Activated CD4-positive, alpha-beta memory T cell treated with anti-CD3 and anti-CD28 coated beads for 36 hours (primary cell): ENCODE measurements at places on chromosomes 2 and 18.
A peak's percentile ranks its signal among the peaks of the same experiment; 100 is the strongest.

- no peak for DNase-seq
Measured at GRCh38 chr2:3440477-3440876, 61.0 kb downstream of the TRAPPC12 start.

- DNase-seq, result no peak
Measured at GRCh38 chr2:24926220-24926601, 6.2 kb upstream of the ADCY3 start.

DNA sequence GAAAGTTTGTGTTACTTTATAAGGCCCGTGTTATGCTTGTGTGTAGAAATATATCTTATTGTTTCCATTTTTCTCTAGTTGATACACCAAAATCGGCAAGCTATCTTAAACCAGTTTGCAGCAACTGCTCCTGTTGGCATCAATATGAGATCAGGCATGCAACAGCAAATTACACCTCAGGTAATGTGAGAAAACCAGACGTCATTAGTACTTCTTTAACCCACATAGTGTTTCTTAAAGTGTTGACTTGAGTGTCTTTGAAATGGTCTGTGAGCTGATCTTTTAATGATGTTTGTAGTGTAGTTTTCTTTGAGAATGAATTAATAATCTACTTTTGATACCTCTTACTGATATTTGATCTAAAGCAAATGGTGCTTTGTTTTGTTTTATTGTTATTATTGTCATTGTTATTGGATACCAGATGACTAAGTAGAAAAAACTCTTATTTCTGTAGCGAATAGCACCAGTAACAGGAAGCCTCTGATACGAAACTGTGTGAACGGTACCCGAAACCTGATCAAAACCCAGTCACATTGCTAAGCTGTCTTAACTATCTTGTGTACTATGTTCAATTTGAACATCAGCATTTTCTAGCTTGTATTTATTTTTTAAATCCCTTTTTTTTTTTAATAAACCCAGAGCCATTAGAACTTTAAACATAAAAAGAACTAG is 53.7 kb downstream of the PTRHD1 start:
- DNase-seq, result no peak

- DNase-seq, result no peak
Measured at GRCh38 chr2:30770816-30771576, 36.2 kb downstream of the CAPN13 start.

DNA sequence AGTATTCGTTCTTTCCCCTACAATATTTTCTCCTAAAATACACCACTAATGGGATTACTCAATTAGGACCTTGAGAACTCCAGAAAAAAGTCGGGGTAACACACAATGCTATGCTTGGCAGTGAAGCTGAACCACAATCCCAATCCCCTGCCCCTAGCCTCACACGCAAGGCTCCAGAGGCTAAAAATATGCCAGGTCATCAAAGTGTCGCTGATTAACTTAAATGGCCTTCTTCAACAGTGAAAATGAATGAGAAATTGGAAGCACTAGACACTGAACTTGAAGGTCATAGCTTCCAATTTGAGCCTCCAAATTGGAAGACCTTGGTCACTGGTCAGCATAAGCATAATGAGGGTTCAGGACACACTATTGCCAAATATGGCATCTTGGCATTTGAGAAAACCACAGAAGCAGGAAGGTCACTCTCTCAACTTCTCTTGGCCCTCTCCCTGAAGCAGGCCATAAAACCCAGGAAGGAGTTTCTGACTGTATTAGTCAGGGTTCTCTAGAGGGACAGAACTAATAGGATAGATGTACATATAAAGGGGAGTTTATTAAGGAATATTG is 86.0 kb upstream of the SATB2 start:
- no peak for DNase-seq

GRCh38 chr2:85578243-85579180 is 1.1 kb downstream of the VAMP8 start:
- peak; percentile 44 for DNase-seq

GRCh38 chr18:28814365-28814764 is 637.4 kb upstream of the CDH2 start:
- DNase-seq, result no peak

GRCh38 chr2:24237313-24237712 is 62.5 kb downstream of the FAM228A start:
- DNase-seq, result no peak

DNA sequence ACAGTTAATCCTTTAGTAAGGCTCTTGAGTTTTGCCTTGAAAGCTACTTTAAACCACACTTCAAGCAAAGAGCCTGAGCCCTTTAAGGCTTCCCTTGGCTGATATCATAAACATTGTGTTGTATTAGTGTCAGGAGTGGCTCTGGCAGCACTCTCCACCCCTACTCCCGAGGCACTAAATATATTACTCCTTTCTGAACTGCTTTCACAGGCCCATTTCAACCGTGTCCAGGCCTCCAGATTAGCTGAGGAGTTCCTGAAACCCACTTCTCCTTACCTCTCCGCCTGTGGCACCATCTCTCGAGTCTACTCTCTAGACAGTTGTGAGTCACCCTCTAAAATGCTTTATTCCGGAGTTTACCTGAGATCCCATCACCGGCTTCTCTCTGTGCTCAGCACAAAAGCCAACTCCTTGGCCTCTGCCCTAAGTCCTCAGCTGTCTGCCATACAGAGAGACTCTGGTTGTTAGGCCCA is 14.4 kb upstream of the STON1 start:
- DNase-seq, result no peak

GRCh38 chr18:75362435-75362834 is 65.1 kb downstream of the SMIM21 start:
- DNase-seq, result no peak

DNA sequence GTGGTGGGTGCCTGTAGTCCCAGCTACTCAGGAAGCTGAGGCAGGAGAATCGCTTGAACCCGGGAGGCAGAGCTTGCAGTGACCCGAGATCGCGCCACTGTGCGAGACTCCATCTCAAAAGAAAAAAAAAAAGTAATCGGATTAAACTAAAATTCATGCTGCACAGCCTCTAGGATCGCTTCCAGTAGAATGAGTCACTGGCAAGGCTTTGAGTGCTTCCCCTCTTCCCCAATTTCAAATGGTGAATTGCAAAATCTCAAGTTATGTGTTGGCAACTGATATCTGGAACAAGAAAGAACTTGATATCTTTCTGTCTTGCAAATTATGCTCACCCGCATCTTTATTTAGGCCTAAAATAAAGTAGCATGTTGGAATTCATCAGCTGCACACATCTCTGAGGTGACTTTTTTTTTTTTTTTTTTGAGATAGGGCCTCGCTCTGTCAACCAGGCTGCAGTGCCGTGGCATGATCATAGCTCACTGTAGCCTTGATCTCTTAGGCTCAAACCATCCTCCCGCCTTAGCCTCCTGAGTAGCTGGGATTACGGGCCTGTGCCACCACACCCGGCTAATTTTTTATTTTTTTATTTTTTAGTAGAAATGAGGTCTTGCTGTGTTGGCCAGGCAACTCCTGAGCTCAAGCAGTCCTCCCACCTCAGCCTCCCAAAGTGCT is 12.7 kb downstream of the TTC39C start:
- DNase-seq, result no peak

DNA sequence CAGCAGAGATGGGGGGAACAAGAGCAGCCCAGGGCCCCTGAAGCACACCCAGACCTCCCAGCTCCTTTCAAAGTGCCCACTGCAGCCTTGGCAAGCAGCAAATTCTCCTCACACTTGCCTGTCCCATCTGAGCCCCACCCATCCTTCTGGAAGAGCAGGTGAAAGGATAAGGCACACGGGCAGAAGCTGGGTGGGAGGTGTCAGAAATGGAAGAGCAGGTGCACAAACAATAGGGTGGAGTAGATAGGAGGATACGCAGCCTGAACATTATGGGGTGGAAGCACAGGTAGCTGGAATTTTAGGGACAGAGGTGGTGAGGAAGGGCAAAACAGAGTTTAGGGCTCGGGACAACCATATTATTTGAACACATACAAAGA is 69.2 kb downstream of the TNS1 start:
- no peak for DNase-seq

DNA sequence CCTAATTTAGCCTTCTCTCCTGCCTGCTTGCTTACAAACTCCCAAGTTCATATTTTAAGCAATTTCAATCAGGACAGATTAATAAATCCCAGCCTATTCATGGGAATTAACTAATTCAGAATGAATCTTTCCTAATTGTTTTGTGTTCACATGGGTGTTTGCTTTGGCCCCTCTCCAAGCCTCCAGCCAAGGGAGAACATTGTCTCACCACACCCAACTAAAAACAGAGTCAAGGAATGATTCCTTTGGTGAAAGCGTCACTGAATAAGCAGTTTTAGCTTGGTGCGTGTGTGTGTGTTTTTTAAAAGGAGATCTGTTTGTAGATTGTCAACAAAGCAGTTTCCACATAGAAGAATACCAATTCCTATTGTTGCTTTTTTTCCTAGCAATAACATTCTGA is 43.0 kb upstream of the DSG1 start:
- no peak for DNase-seq

DNA sequence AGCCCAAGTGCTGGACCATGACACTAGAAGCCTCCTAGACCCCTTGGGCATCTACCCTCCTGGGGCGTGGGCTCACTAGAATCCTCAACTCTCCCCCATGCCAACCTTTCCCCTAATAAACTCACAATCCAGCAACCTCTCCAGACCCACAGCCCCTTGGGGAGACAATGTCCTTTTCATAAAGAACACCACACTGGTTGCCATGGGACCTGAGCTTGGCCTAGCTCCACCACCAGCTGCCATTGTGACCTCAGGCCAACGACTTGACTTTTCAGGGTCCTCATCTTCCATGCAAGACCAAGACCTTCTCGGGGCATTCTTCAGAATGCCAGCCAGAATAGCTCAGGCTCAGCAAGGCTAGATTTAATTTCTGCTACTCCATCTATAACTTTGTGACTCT is 128.1 kb upstream of the NPAS2 start:
- DNase-seq, result no peak

- DNase-seq, result no peak
Measured at GRCh38 chr18:67710639-67711038, 194.1 kb upstream of the DSEL start.

DNA sequence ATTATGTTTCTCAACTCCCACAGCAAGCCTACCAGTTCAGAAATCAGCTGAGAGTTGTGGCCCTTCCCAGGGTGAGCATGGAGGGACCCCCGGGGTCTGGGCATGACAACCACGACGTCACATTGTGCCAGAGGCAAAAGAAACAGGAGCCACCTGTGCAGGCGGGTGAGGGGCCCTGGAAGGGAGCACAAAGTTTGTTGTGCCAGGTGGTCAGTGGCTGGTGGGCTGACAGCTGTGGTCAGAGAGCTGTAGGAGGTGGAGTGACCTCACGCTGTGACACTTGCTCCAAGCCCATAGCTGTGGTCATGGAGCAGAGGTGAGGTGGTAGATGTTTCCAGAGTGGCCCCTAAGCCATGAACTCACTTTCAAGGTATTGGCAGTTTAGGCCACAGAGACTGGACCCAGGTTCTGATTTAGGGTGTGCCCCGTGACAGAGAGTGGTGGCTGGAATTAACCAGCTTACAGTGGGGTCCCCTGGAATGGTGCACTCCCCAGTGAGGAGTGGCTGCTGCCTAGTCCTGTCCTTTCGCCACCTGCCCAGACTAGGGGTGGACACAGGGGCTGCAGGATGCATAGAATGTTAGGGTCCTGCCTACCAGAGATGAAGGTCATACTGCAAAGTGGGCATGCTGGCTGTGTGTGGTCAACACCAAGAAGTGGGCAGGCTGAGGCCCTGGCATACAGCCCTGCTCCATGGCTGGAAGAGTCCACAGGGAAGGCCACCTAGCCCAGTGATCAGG is 136.4 kb downstream of the GLI2 start:
- no peak for DNase-seq

DNA sequence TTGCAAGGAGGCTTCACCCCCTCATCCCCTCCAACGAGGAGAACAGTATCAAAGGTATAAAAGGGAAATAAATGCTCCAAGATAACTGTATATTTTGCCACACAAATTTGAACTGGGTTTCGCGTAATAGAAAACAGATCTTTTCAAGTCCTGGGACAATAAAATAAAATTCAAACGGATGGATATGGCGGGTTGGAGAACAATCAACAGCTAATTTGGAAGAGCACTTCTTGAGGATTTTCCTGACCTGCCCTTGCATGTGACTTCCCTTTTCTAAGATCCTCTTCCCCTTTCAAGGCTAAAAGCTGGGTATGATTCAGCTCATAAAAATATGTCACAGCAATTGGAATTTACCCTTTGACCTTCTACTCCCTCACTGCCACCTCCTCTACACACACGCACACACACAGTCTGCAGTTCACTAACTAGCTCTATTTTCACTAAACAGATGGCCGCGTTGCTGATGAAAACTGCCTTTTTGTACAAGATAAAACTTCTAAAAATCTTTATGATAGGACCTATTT is 386.9 kb downstream of the FIGN start:
- no peak for DNase-seq

DNA sequence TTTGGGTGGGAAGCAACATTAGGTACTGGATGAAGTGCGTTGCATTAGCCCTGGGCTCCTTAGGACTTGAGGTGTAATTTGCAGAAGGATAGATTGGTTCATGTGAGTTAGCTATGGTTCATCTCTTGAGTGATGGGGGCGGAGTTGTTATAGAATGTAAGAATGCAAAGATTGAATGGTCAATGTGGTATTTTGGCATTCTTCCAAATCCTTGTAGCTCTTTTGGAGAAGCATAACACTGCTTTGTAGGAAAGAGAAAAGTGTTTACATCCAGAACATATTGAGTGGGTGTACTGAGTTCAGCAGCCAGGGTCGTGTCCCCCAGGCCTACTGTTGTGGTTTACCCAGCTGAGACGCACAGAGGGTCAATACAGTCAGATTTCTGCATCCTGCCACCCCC is 173.5 kb downstream of the FMNL2 start:
- no peak for DNase-seq

- DNase-seq, result no peak
Measured at GRCh38 chr2:133589456-133589855, 21.2 kb upstream of the NCKAP5 start.

DNA sequence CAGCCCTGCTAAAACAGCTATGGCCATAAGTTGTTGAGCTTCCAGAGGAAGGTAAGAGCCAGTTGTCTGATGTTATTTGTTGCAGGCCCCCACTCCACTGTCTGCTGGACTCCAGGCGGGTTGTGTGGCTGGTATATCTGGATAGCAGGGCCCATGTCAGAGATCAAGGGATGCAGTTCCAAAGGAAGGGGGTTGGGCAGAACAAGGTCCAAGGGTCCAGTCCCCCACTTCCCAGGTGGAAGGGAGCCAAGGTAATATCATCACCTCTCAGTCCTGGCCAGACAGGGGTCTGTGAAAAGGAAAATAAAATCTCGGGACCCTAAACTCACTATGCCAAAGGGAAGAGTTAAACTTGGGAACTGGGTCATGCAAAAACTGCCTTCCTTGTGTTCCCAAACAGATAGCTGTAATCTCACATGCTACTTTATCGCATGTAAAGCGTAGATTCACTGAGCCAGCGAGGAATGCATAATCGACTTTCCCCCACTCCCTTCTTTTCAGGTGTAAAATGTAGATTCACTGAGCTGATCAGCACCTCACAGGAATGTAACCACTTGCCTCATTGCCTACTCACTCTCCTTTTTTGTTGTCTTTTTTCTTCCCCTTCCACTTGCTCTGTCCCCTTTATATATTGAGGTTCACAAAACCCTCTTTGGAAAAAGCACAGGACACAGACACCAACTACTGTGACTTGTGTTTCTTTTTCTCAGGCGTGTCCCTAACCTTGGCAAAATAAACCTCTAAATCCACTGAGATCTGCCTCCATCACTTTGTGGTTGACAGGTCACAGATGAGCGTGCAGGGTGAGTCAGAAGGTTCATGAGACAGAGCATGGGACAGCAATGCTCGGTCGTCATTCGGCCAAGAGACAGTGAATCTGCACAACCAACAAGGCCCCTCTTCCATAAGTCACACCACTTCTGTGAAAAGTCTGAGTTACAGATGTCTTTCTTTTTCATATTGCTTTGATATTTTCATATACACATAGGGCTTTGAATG is 255.3 kb upstream of the SIX2 start:
- peak; percentile 27 for DNase-seq
